ENCODE measurements at places on chromosomes 16 and 17. TPM values are rescaled to one million over a fixed set of nuclear protein-coding genes. Genes with fewer than 3 reads are reported as not detected.

Gene TP53TG3F
- not detected for total RNA-seq

Gene CCL8
- 1.2 TPM for total RNA-seq

Gene TPPP3
- total RNA-seq: 1.0 TPM

Gene CNGB1
- not detected for total RNA-seq

Gene CBX1
- total RNA-seq: 62.1 TPM

Gene HEXIM1
- 12.2 TPM for total RNA-seq

Gene C1QTNF1
- 6.3 TPM for total RNA-seq

Gene CENPT
- 35.6 TPM for total RNA-seq

Gene PRSS8
- total RNA-seq: not detected

Gene HIRIP3
- 11.8 TPM for total RNA-seq

Gene DYNC1LI2
- total RNA-seq: 179 TPM

Gene GNGT2
- total RNA-seq: not detected

Gene KRTAP4-8
- not detected for total RNA-seq

Gene KRTAP9-8
- total RNA-seq: not detected

Gene TBC1D3E
- not detected for total RNA-seq

Measured in smooth muscle cell of trachea (primary cell).